ENCODE measurements at places on chromosomes 5 and 9. TPM values are rescaled to one million over a fixed set of nuclear protein-coding genes. Genes with fewer than 3 reads are reported as not detected.

Gene SLC45A2
- not detected for total RNA-seq

Gene NMUR2
- not detected for total RNA-seq

Gene F2RL2
- not detected for total RNA-seq

Gene GDF9
- total RNA-seq = 0.26 TPM

Gene NR2F1
- not detected for total RNA-seq

Gene ACSL6
- 5.8 TPM for total RNA-seq

GRCh38 chr9:85136987-85137386 is 467.5 kb downstream of the NTRK2 start:
- no peaks in the 10 kb centered on the region for H3K36me3 ChIP-seq
- H3K27me3 ChIP-seq = peaks cover 11% of the 10 kb centered on the region
- DNase-seq = no peak
- no peak overlapping the region for H3K4me3 ChIP-seq
- H3K27ac ChIP-seq = no peak overlapping the region
- H3K4me1 ChIP-seq = no peaks in the 10 kb centered on the region

DNA sequence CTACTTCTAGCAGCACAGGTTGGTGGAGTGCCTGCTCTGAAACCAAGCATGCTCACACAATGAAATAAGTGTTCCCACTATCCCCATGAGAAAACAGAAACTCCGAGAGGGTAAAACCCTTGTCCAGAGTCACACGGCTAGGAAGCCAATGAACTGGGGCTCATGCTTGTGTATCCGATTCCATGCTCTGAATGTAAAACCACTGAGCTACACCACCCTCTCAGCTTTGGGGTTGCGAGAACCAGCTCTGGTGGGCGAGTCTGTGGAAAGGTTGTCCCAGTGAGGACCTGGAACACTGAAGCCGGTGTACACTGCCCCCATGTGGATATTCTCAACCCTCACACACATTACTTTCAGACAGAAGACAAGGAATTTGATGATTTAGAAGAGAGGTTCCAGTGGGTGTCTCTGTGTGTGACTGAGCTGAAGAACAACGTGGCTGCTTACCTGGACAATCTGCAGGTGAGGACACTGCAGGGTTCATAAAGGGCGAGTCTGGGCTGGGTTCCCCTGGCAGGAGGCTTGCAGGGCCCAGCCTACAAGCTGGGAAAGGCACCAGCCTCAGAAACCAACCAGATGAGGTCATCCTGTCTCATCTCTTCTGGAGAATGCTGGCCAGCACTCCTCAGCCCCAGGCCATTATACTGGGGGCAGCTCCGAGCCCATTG is 37.4 kb downstream of the ARHGEF37 start:
- H3K36me3 ChIP-seq = no peaks in the 10 kb centered on the region
- H3K27ac ChIP-seq = no peak overlapping the region
- no peak overlapping the region for H3K4me3 ChIP-seq

DNA sequence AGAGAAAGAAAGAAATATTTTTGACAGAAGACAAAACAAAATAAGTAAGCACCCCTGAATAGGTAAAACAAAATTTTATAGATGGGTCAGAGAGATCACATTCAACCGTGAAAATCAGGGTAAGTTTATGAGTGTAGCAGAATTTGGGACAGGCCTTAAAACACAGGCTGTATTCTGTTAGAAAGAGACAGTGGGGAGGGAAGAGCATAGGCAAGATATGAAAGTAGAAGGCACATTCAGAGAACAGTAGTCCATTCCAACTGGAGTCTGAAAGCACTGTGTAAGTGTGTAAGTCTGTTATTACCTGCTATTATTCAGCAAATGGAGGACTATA is 38.6 kb downstream of the MRPS27 start:
- H3K27ac ChIP-seq = no peak overlapping the region
- H3K27me3 ChIP-seq = no peaks in the 10 kb centered on the region
- H3K36me3 ChIP-seq = peaks cover 45% of the 10 kb centered on the region

DNA sequence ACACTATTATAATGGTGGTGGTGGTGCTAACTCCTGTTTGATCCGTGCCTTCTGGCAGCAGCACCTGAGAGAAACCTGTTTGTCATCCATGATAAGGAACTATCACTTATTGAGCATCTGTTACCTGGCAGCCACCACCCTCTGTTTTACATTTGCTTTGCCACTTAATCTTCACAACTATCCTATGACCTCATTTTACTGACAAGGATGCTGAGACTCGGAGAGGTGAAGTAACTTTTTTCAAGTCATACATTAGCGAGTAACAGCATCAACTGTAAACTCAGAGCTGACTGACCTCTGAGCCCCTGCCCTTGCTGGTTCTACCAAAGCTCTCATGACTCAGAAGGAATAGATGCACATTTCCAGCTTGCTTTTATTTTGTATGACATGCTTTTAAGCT is 81.1 kb downstream of the EGFLAM start:
- peaks cover 33% of the 10 kb centered on the region for H3K27me3 ChIP-seq
- no peaks in the 10 kb centered on the region for H3K4me1 ChIP-seq
- no peak overlapping the region for H3K4me3 ChIP-seq
- no peaks in the 10 kb centered on the region for H3K36me3 ChIP-seq
- DNase-seq = no peak
- no peak overlapping the region for H3K27ac ChIP-seq

GRCh38 chr9:69546265-69546664 is 125.9 kb downstream of the APBA1 start:
- H3K4me1 ChIP-seq = no peaks in the 10 kb centered on the region
- no peak for DNase-seq
- H3K27ac ChIP-seq = no peak overlapping the region
- H3K4me3 ChIP-seq = no peak overlapping the region
- no peaks in the 10 kb centered on the region for H3K36me3 ChIP-seq

GRCh38 chr5:107277485-107278125 is 393.1 kb downstream of the EFNA5 start:
- H3K4me3 ChIP-seq = no peak overlapping the region
- H3K27me3 ChIP-seq = peaks cover 5% of the 10 kb centered on the region
- no peaks in the 10 kb centered on the region for H3K4me1 ChIP-seq
- no peak overlapping the region for H3K27ac ChIP-seq
- no peaks in the 10 kb centered on the region for H3K36me3 ChIP-seq

DNA sequence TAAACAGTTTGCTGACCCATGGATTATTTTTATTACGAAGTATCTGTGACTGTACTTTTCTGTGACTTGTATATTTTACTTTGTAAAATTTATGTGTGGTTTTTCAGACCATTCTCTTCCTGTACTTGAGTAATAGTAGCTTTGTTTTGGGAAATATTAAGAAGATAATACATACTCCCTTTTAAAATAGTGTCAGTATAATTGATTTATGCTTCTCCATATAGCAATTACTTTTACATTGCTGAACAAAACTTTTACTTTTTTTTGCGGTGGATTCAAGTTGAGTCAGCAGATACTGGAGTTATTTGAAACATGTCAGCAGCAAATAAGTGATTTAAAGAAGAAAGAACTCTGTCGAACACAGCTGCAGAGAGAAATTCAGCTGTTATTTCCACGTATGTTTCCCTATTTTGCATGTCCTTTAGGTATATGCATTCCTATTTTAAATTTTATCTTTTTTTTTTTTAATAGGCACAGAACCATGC is 28.4 kb downstream of the TENT2 start:
- H3K36me3 ChIP-seq = peaks cover 27% of the 10 kb centered on the region
- H3K4me1 ChIP-seq = peaks cover 24% of the 10 kb centered on the region

GRCh38 chr9:122125158-122125508 is 32.0 kb upstream of the TTLL11 start:
- no peak overlapping the region for H3K27ac ChIP-seq
- H3K27me3 ChIP-seq = peaks cover 38% of the 10 kb centered on the region
- peaks cover 23% of the 10 kb centered on the region for H3K4me1 ChIP-seq

DNA sequence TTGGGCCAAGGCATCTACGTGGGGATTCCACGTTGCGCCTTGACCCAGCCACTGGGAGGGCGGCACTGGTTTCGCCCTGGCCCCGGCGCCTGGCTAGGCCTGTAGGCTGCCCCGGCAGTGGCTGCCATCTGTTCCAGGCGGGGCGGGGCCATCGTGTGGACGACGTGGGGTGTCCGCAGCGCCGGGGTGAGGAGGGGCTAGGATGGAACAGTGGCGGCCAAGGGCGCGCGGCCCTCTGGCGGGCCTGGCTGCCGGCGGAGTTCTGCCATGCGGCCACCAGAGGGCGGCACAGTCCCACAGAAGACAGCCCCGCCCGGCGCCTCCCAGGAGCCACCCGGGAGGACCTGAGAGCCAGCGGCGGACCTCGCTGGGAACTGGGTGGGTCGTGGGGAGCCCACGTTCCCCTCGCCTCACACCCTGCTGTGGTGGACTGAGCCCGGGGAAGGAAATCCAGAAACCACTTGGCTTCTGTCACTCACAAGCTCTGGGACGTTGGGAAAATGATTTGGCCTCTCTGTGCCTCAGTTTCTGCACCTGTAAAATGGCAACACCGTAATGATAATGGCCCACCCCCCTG is 22.6 kb upstream of the RAPGEF1 start:
- no peak overlapping the region for H3K27ac ChIP-seq
- H3K27me3 ChIP-seq = peaks cover 16% of the 10 kb centered on the region
- no peaks in the 10 kb centered on the region for H3K36me3 ChIP-seq
- H3K4me3 ChIP-seq = no peak overlapping the region

GRCh38 chr5:96509721-96510350 is 76.8 kb upstream of the PCSK1 start:
- H3K27me3 ChIP-seq = peaks cover 4% of the 10 kb centered on the region
- H3K4me1 ChIP-seq = peaks cover 5% of the 10 kb centered on the region
- no peak for DNase-seq
- H3K4me3 ChIP-seq = no peak overlapping the region
- H3K36me3 ChIP-seq = no peaks in the 10 kb centered on the region

DNA sequence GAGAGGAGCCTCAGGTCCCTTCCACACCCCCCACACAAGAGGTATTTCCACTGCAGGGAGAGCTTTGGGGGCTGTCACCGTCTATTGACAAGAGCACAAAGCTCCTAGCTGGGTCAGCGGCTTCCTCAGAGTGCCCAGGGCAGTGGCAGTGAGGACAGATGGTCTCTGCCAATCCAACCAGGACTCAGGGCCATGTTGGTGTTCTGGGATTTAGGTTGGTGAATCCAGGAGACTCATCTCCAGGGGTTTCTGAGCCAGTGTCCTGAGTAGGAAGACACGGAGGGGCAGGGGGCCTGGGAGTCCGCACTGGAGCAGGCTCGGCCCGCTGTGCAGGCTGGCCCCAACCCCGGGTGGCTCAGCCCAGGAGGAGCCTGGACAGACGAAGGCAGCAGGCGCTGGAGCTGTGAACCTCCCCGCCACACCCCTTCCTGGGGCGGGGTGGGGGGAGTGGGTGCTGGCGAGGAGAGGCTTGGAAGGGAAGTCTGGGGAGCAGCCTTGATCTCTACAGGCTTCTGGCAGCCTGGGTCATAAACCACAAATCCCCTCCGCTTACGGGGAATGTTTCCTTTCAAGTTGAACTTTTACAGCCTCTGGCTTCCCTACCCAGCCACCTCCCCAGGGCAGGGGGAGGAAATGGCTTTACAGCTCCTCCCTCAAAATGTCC is 19.6 kb downstream of the CRB2 start:
- H3K36me3 ChIP-seq = no peaks in the 10 kb centered on the region
- DNase-seq = no peak
- peaks cover 34% of the 10 kb centered on the region for H3K27me3 ChIP-seq
- no peak overlapping the region for H3K4me3 ChIP-seq
- H3K27ac ChIP-seq = no peak overlapping the region
